ENCODE measurements at places on chromosomes 1 and 21. TPM values are rescaled to one million over a fixed set of nuclear protein-coding genes. Genes with fewer than 3 reads are reported as not detected.
A peak's percentile ranks its signal among the peaks of the same experiment; 100 is the strongest.

Gene VANGL2
- total RNA-seq, result 12.3 TPM

Gene IL24
- total RNA-seq, result 0.12 TPM

DNA sequence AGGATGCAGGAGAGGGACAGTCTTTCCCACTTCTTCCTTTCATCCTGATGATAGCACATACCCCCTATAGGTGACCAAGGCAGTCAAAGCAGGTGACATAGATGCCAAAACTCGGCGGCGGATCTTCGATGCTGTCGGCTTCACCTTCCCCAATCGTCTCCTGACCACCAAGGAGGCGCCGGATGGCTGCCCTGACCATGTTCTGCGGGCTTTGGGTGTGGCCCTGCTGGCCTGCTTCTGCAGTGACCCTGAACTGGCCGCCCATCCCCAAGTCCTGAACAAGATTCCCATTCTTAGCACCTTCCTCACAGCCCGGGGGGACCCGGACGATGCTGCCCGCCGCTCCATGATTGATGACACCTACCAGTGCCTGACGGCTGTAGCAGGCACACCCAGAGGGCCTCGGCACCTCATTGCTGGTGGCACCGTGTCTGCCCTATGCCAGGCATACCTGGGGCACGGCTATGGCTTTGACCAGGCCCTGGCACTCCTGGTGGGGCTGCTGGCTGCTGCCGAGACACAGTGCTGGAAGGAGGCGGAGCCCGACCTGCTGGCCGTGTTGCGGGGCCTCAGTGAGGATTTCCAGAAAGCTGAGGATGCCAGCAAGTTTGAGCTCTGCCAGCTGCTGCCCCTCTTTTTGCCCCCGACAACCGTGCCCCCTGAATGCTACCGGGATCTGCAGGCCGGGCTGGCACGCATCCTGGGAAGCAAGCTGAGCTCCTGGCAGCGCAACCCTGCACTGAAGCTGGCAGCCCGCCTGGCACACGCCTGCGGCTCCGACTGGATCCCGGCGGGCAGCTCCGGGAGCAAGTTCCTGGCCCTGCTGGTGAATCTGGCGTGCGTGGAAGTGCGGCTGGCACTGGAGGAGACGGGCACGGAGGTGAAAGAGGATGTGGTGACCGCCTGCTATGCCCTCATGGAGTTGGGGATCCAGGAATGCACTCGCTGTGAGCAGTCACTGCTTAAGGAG, 2.9 kb downstream of the NCDN start:
- ATAC-seq, result no peak

DNA sequence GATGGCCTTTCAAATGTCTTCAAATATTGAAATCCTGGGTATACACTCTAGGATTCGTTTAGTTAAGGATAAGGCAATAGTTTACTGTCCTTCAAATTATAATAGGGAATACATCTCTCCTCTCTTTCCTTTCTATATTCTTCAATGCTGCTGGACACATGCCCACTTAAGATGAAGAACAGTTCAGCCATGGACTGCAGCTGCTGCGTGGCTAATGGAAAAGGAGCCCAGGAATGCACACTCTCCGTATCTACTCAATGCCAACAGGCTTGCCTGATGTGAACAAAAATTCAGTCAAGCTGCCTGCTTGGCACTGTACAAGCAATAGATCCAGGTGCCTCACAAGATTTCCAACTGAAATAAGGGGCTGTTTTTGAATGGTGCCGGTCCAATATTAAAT, 321.2 kb upstream of the LYPLAL1 start:
- ATAC-seq, result no peak

DNA sequence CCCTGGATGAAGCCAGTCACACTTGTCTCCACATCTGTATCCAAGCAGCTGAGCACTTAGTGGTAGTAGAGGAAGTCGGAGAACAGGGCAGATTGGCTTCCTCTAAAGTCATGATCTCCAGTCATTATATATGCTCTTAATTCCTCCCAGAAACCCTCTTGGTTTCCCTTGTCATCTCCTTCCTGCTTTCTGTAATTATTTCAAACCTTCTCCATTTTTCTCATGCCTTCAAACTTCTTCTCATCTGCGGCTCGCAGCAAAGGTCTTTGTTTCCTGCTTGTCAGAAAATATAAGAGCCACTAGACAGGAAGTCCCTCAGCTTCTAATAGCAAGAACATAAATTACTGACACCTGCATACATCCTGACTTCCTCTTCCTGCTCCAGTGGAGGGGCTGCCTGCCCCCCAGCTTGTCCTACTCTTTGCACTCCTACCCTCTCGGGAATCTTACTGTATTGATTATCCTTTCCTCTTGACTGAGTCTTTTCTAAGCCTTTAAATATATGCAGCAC, 124.6 kb upstream of the NGF start:
- ATAC-seq, result no peak

- no peak for ATAC-seq
Measured at GRCh38 chr1:186255266-186255665, 119.8 kb downstream of the TPR start.

- ATAC-seq, result no peak
Measured at GRCh38 chr1:181326348-181326747, 157.0 kb upstream of the CACNA1E start.

- peak; percentile 25 for ATAC-seq
Measured at GRCh38 chr1:31297277-31298247, 730 bp downstream of the ZCCHC17 start.

DNA sequence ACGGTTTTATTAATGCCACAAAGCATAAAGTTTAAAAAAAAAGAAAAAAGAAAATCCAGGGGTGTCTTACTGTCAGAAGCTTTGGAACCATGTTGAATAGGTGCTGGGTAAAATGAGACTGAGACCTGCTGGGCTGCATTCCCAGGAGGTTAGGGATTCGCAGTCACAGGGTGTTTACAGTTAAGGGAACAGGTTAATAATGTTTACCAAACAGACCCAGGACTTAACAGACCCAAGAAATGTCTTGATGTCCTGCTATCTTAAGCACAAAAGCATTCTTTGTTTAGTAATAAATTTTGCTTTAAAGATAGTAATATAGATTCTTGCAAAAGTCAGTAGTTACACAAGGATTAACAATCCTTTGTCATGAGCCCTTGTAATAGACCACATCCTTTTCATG, 54.7 kb downstream of the OLFML3 start:
- ATAC-seq, result no peak

- ATAC-seq, result no peak
Measured at GRCh38 chr1:17120962-17121837, 1.9 kb upstream of the PADI2 start.

DNA sequence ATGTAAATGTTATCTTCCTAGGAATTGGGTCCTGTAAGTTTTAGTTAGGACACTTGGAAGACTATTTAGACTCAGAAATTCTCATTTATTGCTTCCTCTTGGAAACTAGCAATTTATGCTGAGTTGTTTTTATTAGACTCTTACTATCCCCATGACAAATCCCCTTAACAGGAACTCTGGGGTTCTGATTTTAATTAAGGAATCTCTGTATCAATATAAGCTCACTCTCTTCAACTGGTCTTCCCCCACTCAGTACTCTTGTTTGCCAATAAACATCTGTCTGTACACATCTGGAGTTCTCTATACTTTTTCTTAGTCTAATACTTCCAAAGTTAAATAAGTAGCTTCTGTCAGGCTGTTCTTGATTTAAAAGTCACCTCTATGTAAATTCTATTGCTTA, 64.1 kb upstream of the TBX15 start:
- ATAC-seq, result no peak

- no peak for ATAC-seq
Measured at GRCh38 chr1:3019516-3020051, 1.7 kb upstream of the ACTRT2 start.

DNA sequence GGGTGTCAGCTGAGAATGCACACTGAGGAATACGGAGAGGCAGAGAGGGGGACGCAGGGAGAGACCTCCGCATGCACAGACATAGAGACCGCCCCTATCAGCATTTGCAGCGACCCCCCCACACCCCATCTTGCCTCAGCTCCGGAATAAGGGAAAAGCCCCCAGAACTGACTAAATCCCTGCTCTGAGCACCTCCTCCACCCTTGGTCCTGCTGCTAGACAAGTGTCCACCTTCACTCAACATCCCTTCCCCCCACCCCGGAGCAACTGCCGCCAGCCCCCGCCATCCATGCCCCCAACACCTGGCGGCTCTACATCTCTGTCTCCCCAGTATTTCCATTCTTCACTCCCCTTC, 769 bp downstream of the SV2A start:
- no peak for ATAC-seq

DNA sequence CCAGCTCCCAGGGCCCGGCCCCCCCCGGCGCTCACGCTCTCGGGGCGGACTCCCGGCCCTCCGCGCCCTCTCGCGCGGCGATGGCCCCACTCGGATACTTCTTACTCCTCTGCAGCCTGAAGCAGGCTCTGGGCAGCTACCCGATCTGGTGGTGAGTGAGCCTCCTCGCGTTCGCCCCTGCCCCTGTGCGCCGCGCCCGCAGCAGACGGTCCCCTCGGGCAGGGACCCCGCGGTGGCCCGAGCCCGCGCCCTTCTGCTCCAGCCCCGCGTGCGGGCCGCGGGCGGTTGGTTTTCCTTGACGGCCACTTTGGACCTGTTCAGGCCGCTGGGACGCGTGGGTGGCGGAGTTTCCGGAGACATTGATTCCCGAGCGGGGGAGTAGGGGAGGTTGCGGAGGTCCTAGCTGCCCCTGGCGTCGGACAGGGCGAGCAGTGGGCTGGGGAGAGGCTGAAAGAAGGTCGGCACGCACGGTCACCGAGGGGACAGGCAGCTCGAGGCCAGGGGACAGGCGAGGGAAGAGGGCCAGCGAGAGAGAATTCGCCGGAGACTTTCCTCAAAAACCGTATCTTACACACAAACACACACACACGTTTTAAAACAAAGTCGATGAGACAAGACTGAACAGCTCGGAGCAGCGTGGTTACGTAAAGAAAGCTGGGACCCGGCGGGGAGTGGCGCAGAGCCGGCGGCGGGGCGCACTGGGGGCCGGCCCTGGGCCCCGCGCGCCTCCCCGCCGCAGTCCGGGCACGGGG, 427 bp downstream of the WNT3A start:
- peak; percentile 18 for ATAC-seq

DNA sequence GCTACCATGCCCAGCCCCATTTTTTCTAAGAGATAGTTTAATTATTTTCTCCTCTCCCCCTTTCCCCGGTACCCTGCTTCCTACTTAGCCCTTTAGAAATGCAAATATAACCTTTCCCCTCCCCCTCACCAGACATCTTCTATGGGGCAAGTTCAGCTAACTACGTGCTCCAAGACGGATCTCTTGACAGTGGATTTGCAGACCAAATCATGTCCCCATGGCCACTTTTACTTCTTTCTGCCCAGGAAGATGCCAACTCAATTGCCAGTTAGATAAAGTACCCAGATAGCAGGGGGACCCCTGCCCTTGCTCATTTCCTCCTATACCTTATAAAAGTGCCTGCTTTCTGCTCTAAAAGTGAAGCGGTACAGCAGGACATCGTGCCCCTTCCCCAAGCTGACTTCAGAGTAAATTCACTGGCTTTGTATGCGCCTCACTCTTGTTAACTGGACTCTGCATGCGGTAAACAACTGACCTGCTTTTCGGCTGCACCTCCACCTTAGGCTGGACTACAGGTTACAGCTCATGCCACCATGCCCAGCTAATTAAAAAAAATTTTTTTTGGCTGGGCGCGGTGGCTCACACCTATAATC, 7.4 kb downstream of the DNAJC11 start:
- ATAC-seq, result no peak

DNA sequence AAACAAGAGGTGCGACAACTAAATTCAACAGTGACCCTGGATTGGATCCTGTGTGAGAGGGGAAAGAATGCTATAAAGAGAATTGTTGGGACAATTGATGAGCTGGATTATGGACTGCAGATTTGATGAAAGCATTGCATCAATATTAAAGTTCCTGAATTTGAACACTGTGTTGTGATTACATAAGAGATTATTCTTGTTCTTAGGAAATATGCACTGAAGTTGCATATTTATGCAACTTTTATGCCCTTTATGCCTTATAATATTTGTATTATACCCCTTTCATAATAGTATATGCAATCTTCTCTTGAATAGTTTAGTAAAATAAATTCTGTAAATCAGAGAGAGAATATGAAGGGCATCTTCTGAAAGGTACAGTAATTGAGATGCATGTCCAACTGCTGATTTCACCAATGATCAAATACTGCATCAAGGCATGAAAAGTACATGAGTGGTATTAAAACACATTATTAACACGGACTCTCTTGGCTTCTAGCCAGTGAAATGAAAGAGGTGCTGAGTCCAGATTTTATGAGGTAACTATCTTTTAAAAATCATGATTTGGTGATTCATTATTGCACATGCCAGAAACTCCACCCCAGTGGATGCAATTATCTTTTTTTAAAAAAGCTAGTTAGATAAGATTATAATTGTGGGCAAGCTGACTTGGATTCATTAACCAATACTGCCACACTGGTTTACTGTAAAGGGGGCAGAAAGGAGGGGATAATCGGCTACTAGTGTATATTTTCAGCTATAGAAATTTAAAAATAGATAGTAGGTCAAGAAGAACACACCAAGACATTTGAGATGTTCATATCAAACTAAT, 19.9 kb upstream of the LPAR3 start:
- no peak for ATAC-seq

- ATAC-seq, result no peak
Measured at GRCh38 chr1:63124666-63125191, 197.6 kb upstream of the FOXD3 start.

DNA sequence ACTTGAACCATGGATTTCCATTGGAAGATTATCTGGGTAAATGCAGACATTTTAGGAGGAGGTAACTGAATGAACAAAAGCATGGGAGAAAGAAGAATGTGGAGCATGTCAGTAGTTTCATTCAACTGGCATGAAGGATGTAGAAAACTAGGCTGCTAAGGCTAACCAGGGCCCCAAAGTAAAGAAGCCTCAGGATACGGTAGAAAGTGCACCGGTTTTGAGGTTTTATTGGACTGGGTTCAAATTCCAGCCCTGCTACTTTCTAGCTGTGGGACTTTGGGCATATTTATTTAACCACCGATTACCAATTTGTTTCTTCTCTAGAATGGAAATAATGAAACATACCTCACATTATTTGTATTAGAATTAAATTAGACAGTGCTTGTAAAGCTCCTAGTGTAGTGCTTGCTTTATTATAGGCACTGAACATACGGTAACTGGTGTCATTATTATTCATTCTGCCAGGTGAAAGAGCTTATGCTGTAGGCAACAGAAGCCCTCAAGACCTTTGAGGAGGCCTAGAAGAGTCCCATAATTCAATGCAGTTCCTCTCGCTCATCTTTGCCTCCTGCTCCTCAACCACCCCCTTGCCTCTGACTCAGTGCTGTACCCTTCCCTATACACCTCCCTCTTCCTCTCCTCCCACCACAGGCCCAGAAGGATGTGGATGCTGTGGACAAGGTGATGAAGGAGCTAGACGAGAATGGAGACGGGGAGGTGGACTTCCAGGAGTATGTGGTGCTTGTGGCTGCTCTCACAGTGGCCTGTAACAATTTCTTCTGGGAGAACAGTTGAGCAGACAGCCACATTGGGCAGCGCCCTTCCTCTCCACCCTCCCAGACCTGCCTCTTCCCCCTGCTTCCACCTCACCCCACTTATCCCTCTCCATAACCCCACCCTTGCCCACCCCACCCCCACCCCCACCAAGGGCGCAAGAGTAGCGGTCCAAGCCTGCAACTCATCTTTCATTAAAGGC, 2.5 kb upstream of the CHTOP start:
- ATAC-seq, result no peak

DNA sequence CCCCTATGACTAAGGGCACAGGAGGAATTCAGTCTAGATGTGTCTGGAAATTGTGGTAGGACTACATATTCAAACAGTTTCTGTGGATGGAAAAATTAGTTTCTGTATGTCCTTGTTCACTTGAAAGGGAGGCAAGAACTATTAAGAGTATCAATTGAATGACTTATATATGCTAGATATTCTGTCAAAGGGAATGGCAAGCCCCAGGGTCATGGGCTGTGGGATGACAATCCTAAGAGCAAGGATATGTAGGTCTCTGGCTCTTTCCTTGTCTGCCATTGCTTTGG, 383.5 kb upstream of the B3GALT2 start:
- no peak for ATAC-seq

Data from esophagus mucosa (tissue), 1 donor.